ENCODE measurements at places on chromosomes 13 and 19.

- DNase-seq, result no peak
Measured at GRCh38 chr13:46297361-46297811, 85.7 kb downstream of the LRRC63 start.

DNA sequence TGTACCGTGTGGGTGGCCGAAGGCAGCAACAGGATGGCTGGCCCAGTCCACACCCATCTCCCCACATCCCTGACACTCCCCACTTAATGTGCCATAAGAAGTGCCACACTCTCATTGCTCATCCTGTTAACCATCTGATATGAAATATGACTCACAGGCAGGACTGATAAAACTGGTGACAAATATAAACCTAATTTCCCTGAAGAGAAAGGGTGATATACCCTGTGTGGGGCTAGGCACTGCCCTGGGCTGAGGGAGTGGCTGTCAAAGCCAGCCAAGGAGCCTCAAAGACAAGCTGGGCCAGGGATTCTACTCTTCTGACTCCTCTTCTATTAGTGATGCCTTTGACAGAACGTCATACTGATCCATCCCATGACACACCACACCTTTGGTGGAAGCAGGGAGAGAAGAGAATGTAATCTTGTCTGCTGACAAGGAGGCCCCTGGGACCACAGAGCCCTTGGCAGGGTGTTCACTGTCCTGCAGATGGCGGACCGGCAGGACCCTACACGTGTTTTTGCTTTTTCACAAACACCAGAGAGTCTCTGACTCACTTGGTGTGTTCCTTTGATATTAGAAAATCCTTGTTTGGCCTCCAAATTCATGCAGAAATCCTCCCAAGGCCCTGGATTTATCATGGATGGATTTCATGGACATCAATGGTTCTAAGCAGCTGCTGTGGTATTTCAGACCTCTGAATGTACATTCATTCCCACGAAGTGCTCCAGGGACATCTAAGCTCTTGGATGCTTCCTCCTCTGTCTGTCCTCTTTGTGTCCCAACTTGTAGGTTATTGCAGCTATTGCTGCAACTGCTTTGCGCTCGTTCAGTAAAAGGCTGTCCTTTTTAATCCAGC lies 98.0 kb upstream of the WASF3 start:
- no peak for DNase-seq

GRCh38 chr19:3976495-3977241 lies 5.8 kb upstream of the DAPK3 start:
- DNase-seq, result no peak

GRCh38 chr13:80039000-80039399 lies 301.9 kb downstream of the SPRY2 start:
- DNase-seq, result no peak

DNA sequence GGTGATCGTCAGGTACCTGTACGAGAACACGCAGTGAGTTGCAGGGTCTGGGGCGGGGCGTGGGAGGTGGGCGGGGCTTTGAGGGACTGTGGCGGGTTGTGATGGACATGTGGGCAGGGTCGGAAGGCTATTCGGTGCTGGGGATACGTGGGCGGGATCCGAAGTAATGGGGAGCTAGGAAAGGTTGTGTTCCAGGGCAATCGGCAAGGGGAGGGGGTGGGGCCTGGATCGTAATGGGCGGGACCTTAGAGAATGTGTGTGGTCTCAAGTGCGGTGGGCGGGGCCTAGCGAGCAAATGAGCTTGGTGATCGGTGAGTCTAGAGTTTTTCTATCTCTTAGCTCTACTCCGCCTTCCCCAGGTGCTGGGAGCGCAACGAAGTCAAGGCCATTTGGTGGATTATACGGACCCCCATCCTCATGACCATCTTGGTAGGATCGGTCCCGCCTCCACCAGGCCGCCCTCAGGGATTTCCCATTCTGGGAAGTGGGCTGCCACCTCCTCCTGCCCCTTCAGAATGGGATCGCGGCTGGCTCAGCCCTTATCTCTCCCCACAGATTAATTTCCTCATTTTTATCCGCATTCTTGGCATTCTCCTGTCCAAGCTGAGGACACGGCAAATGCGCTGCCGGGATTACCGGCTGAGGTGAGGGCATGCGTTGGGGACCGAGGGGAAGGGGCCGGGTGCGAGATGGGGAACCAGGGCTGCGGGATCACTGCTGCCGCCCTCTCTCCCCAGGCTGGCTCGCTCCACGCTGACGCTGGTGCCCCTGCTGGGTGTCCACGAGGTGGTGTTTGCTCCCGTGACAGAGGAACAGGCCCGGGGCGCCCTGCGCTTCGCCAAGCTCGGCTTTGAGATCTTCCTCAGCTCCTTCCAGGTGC lies 9.6 kb downstream of the GIPR start:
- DNase-seq, result peak; percentile 80

Data from activated T-cell treated with anti-CD3 and anti-CD28 coated beads for 24 hours (primary cell).